ENCODE measurements at places on chromosomes 16 and 17.

DNA sequence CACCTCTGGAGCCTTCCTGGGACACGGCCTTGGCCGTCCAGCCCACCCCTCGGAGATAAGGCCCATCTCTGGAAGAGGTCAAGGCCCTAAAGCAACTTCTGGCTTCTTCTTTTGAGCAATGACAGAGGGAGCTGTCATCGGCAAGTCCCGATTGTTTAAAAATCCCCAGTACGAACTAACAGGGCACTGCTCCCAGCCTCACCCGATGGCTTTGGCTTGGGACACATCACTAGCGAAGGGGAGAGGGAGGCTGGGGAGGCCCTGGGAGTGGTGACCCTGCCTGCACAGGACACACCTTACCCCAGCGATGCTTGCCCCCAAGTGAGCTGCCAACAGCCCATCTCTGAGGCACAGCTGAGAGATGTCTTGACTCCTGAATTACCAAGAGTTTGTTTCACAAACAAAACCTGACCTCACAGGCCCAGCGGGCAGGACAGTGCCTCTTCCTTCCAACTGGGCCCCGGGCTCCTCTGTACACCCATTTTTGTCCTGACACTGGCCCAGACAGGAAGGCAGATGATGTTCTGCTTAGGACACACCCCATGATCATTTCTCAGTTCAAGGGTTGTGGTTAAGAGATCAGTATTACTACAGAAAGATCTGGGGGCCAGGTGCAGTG, 4.8 kb downstream of the SYNGR2 start:
- no peak for DNase-seq

DNA sequence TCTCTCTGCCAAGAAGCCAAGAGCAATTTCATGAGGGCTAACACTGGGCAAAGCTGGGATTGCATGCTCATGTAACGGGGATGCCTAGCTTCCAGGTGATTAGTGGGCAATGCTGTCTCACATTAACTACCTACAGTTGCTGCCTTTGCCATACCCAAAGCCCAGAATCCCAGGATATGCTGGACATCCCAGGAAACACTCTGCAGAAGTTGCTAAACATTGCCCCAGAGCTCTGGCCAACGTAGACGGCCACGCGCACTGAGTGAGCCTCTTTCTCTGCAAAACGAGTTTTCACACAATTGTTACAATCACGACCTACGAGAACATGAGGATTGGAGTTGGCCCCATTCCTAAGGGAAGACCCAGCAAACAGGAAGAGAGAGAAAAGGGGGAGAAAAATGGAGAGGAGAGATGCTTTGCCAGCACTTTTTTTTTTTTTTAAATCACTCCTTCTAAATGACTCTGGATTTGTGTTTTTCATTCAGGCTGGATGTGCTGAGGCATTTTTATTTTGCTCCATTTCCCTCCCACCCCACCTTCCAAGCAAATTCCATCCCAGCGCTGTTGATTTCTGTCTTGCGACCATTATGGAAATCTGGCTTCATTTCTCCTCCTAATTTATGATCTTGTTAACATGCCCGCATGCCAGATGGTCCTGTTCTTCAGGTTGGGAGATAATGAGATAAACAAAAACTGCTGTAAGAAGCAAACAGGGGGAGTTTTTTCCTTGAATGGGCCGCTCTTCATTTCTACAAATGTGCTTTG, 112.8 kb upstream of the DNAH9 start:
- no peak for DNase-seq

GRCh38 chr17:79097226-79098055, 22.8 kb downstream of the ENGASE start:
- DNase-seq = no peak

DNA sequence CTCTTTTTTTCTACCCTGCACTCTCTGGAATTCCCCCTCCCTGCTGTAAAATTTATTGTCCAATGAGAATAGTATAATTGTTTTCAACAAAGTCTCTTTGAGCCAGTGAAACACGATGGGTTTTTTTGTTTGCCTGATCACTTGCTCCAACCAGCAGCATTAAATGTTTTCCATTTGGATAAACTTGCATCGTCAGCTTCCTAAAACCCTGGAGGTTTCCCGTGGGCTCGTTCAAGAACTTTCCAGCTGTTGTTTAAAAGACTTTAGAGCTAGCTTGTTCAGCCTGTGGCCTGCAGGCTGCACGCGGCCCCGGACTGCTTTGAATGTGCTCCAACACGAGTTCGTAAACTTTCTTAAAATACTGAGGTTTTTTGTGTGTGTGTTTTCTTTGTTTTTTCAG, 14.9 kb downstream of the NAGPA start:
- DNase-seq = no peak

DNA sequence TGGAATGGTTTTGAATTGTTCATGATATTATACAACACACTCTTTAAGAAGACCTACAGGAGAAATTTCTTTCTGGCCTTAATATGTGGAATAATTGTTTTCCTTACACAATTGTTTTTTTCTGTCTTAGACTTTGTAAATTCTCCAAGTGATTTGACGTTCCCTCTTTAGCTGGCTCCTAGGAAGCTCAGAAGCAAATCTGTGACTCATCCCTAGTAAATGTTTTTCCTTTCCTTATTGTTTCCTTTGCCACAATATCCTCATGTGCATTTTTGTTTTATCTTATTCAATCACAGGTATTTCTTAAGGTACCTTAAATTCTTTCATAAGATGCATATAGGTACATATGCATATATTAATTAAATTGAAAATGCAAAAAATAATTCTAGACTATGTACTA, 13.5 kb downstream of the KIAA0753 start:
- no peak for DNase-seq
